Stimulated activated CD8-positive, alpha-beta memory T cell treated with anti-CD3 and anti-CD28 coated beads, Interleukin-4, amount 100 ng/mL, for 1 hour (primary cell): ENCODE measurements at places on chromosomes 4 and X.

DNA sequence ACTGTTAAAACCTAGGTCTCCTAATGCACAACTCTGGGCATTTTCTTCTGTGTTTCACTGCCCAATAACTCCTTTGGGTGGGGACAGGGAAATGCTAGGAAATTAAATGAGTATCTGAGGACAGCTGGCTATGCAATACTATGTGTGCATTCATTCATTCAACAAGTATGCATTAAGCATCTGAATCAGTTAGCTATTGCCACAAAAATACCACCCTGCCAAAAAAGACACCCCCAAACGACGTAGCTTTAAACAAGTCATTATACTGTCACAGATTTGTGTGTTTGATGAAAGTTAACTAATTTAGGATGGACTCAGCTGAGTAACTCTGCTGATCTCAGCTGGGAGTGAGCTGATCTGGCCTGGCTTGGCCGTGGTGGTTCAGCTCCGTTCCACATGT, 29.8 kb upstream of the PTCHD1 start:
- DNase-seq: no peak

DNA sequence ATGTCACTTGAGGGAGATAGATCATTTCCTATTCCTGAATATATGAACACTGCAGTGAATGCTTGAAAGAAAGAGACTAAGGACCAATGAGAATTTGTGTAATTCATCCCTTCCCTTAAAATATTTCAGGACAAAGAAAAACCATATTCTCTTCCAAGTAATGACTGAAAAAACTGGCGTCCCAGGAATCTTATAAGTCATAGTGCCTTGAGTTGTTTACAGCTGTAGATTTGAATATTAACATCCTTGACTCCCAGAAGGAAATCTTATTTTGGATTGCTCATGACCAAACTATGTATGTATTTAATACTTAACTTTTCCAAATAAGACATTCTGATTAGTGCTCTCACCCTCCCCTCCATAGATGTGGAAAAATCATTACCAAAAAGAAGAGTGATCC, 55.5 kb downstream of the CLDN22 start:
- no peak for DNase-seq

- DNase-seq: no peak
Observed at GRCh38 chrX:130071611-130072344, 38.5 kb downstream of the ELF4 start.

- DNase-seq: no peak
Observed at GRCh38 chr4:37279121-37279520, 34.6 kb downstream of the NWD2 start.

- DNase-seq: no peak
Observed at GRCh38 chrX:124931958-124932357, 387.7 kb upstream of the TEX13C start.

DNA sequence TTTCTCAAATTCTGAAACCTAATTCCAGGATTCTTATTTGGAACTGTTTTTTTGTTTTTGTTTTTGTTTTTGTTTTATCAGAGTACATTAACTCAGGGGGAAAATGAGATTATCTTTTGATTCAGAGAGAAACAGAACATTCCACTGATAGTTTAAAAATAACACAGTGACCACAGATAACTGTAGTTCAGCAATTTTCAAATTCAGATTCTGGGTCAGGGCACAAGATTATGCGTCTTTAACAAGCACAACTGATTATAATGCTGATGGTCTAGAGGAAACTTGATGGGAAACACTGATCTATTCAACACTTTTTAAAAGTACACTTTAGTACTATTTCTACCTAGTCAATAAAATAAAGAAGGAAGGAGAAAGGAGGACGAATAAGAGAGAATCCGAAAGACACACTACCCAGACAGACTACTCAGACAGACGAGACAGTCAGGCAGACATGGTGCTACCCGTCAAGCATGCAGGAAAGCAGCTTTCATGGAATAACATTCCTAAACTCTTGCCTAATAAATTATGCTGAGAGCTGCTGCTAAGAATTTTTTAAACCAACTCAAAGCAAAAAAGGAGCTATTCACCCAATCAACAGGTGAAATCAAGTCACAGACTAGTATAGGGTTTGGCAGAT, 59.0 kb downstream of the APBB2 start:
- no peak for DNase-seq

GRCh38 chrX:49934148-49934547, 11.8 kb downstream of the CLCN5 start:
- DNase-seq: no peak

- DNase-seq: no peak
Observed at GRCh38 chr4:140309124-140309870, 64.1 kb upstream of the SCOC start.

GRCh38 chr4:77146186-77147078, 10.6 kb upstream of the CCNG2 start:
- DNase-seq: no peak

GRCh38 chr4:112075129-112075753, 70.0 kb upstream of the FAM241A start:
- DNase-seq: no peak

GRCh38 chr4:184439386-184439785, 35.0 kb downstream of the IRF2 start:
- no peak for DNase-seq

- DNase-seq: no peak
Observed at GRCh38 chr4:96691521-96691920, 851.6 kb downstream of the PDHA2 start.

DNA sequence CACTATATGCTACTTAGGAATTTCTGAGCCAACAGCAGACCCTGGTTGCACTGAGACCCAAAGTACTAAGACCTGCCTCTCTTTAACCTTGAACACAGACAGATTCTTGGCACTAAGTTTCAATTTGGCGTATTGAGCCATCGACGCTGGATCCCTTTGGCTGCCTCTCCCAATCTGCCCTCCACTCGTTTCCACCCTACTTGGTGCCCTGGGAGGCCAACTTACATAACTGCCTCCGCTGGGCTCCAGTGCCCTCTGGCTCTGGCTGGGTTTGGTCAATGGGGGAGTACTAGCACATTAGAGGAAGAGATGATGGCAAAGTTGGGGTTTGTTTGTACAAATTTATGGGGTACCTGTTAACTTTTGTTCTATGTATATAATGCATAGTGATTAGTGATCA, 63.5 kb downstream of the TMEM156 start:
- no peak for DNase-seq

GRCh38 chrX:106612393-106612763, 600 bp downstream of the RADX start:
- DNase-seq: no peak

DNA sequence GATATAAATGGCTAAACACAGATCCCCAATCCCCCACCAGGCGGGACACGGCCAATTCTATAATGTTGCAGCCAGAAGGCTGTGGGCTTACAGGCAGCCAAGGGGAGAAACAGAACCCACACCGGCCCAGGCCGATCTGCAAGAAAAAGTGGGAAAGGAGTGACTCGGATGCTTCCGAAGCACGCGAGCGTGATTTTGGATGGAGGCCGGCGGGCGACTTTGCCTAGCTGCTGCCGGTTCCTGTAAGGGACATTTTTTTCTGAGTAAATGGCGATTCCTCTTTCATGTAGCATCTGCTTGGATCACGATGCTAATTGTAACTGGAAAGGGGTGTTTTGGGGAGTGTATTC, 470.2 kb downstream of the PCDH19 start:
- no peak for DNase-seq

DNA sequence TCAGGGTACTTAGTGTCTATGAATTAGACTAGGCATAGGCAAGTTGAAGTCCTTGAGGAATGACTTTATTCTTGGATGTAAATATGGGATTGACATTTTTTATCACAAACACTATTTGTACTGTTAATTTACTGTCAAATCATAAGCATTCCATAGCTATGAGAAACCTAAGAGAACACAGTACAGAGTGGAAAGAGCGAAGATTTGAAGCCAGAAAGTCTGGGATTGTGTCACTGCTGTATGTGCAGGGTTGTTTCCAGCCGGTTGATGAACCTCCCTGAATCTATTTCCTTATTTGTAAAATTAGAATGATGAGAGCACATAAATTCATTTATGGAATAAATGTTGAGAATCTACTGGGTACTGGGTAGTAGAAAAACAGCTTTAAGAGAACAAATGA, 14.4 kb upstream of the KLHL5 start:
- DNase-seq: no peak

DNA sequence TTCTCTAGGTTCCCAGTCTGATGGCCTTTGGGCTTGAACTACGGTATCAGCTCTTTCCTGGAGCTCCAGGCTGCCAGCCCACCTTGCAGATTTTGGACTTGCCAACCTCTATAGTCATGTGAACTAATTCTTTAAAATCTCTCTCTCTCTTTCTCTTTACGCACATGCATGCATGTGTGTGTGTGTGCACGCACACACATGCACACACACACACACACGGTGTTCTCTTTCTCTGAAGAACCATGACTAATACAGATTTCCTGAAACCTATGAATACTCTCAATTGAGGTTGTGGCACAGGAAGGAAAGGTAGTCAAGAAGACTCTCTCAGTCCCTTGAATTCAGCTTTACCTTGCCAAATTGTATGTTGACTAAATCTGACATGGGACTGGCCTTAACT, 6.2 kb upstream of the ZCCHC13 start:
- no peak for DNase-seq

DNA sequence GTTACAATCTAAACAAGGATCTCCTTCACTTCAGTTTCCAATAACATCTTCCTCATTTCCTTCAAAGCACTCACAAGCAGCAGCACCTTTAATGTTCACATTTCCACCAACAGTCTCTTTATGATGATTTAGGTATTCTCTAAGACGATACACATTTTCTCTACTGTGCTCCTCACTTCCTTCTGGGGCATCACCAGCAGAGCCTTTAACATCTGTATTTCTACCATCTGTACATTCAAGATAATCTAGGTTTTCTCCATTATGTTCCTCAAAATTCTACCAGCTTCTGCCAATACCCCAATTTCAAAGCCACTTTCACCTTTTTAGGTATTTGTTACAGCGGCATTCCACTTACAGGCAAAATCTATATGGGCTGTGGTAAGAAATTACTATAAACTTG, 80.6 kb downstream of the FBXW7 start:
- DNase-seq: no peak

DNA sequence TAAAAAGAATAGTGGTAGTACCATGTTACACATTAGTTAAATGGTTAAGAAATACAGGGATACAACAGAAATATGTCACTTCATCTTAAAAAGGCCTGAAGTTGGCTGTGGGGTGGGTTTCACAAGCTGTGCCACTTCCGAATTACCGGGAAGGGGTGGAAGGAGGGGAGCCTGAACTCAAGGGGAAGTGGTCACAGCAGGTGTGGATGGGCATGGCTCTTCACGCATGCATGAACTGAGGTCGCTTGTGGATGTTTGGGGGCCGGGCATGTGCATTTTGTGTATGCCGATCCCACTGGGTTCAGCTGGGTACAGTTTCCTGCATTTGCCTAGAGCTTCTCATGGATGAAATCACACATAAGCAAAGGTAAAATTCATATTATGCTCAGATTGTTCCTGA, 64.9 kb downstream of the CLCN4 start:
- DNase-seq: no peak

DNA sequence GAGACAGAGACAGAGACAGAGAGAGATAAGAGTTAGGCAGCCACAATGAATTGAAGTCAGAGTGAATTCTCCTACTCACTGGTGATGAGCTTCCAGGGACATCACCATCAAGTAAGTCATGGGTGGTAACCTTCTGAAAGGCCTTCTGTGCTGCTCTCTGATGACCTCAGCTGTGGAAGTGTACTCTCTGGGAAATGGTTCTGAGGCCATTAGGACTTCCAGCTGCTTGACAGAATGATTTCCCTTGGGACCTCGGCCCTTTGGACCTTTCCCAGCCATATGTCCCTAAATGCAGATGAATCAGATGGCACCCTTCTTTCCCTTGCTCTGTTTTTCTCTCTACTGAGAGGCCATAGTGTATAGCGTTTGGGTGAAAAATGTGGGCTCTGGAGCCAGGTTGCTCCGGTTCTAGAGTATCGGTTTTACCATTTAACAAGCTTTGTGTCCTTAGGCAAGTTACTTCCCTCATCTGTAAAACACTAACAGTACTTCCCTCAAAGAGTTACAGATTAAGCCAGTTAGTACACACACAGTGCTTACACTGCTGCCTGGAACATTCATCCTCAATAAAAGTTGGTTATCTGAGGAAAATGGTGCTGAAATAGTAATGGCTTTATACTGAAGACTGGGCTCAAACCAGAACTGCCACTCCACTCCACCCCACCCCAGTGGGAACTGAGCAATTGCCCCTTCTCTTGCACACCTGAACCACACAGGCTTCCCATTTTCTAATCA, 7.6 kb downstream of the SEPTIN11 start:
- no peak for DNase-seq

GRCh38 chr4:153950100-153950979, 161.5 kb upstream of the SFRP2 start:
- DNase-seq: no peak

DNA sequence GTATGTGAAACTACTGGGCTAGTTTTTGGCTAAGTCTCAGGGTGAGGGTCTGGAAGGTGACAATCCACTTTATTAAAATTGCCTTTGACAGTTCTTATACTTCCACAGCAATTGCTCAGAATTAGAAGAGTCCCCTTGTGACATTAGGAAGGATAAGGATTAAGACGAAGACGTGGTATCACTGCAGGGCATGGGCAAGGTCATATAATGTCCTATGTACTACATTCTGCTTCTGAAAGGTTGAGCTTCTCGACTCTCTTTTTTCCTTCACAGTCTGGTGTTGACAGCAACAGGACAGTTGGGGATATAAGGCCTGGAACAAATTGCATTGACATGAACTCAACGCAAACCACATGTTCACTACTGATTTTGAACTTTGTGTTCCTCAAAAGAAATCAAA, 40.9 kb upstream of the PRDM5 start:
- DNase-seq: no peak

DNA sequence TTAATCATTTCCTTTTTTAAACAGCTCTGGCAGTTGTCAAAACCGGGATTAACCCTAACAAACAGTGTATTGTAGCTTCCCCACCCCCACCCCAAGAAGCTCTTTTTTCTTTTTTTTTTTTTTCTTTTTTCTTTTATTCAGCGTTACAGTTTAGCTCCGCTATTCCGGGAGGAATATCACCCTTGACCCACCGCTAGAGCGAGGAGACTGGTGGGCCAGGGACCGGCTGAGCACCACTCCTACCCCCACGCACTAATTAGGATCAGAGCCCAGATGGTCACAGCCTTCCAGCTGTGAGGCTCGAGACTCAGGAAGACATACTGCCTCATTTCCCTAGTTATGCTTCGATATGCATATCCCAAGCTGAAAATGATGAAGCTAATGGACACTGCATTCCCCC, 2.0 kb downstream of the PARM1 start:
- DNase-seq: no peak

- DNase-seq: no peak
Observed at GRCh38 chr4:141567326-141567915, 69.0 kb upstream of the IL15 start.

GRCh38 chr4:140249351-140249750, 95.4 kb upstream of the MAML3 start:
- no peak for DNase-seq
